ENCODE measurements at places on chromosomes 12 and 14.

DNA sequence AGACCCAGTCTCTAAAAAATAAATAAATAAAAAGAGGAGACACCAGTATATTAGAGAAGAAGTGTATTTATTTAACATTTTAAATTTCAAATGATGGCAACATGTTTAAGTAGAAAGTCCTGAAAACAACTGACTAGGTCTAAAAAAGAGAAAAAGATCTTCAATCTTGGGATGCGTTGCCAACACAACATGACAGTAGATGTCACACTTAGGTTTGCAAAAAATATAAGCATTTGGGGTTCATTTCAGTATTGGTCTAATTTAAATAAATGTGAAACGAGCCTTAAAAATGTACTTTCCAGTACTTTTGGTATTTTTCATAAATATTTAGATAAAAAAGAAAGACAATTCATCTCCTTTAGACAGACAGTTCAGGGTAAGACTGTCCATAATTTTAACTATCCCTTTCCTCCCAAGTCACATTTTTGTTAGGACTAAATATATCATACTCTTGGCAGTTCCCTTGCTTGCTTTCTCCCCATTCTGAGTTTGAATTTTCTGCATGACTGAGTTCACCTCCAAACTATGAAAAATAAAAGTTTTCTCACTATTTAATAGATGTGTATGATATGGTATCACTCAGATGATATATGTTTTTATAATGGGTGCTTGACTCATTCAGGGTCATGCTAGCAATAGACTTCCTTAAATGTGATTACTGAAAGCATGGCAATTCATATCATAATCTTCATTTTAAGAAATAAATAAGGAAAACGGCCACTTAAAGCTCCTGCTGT, 4.3 kb downstream of the C14orf93 start:
- no peak for DNase-seq

- DNase-seq, result no peak
Observed at GRCh38 chr12:3535431-3535841, 44.4 kb downstream of the PRMT8 start.

GRCh38 chr12:16670456-16671050, 64.6 kb upstream of the LMO3 start:
- no peak for DNase-seq

DNA sequence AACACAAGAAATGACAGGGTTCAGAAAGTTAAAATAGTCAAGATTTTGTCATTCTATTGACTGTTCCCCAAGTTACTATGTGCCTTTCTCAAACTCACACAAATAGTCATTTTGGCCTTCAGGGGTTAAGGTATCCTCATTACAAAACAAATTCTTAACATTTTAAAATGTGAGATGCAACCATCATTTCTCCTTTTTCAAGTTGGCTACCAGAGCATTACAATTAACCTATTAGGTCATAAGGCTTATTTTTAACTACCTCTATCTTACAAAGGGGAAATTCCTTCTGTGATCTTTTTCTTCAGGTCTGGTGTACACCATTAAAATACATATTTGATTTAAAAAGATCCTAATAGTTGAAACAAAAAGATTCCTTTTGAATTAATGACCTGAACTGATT, 61.2 kb downstream of the SLC38A1 start:
- no peak for DNase-seq

DNA sequence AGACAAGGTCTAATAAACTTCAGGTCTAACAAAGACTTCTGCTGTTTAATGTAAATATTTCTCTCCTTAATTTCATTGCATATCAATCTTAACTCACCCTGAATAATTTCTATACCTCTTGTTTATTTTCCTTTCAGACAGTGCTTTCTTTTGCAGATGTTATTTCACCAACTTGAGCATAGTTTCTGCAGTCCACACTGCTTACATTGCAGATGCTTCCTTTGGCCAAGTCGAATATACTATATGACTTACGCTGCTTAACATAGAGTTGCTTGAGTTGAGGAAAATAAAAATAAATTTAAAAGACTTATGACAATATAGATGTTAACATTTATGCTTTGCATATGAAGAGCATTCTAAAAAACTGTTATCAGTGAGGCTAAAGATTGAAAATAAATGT, 217.7 kb downstream of the PTPRO start:
- DNase-seq, result no peak

Data from amygdala (tissue), 56 donors.